ENCODE measurements at places on chromosomes 2 and 18.
A peak's percentile ranks its signal among the peaks of the same experiment; 100 is the strongest.

DNA sequence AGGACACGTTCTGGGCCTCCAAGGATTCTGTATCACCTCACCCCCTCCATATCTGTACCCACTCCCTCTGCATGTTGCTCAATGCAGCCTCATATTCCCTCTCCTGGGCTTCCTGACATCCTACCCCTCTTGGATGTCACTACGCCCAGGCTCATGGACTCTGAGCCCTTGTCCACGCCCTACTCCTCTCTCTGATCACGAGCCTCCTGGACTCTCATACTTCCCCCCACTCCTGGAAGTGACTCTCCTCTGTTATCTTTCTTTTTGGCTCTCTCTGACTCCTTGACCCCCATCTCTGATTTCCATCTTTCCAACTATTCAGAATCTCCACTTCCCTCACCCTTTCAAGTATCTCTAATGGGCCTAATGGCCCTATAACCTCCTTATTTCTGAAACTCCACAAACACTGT, 2.1 kb downstream of the TMEM198 start:
- no peak for DNase-seq

GRCh38 chr2:86675511-86676015, 44.5 kb upstream of the RMND5A start:
- DNase-seq: no peak

DNA sequence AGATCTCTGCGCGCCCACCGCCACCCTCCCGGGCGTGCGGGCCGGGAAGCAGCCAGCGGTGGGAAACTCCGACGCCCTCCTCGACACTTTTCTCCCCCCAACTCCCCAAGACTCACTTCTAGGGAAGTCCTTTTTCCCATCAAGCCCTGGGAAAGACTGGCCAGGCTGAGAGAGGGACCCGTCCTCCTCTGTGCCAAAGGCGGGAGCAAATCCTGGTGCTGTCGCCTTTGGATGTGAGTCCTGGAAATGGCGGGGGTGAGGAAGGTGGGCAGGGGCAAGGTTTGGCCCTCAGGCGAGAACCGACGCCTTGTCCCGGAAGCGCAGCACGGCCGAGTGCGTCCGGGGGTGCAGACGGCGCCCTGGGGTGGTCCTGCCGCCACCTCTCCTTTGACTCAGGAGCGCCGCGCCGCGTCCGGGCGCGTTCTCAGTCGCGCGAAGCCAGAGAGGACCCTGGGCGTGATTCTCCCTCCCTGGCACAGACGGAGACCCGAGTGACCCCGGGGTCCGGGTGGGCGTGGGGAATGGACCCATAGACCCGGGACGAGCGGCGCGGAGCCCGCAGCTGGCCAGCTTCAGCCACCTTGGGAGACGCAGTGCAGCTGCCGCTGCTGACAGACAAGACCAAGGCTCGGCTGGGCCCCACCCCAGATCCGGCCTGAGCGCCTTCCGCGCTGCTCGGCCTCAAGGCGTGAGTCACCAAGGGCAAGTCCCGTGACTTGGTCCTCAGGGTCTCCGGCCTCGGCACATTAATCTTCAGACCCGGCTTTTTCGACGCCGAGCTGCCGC, 3.5 kb upstream of the LBX2 start:
- DNase-seq: peak; percentile 50

DNA sequence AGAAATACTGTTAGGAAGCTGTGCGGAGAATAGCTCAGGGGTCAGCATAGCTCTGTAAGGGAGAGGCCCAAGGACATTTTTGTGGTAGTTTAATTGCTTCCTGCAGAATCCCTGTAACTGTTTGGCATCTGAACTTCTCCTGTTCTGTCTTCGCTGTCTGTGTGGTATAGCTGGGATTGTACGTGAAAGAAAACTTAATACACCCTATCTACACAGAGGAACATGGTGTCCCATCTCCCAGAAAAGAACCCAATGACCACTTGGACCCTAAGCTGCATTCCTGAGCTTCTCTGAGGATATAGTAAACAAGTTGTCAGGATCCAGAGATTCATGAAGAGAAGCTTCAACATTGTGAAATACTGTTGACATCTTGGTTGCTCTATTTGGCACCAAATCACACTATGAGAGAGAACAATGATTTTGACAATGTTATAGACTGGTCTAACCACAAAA, 81.3 kb downstream of the CDC42EP3 start:
- no peak for DNase-seq

DNA sequence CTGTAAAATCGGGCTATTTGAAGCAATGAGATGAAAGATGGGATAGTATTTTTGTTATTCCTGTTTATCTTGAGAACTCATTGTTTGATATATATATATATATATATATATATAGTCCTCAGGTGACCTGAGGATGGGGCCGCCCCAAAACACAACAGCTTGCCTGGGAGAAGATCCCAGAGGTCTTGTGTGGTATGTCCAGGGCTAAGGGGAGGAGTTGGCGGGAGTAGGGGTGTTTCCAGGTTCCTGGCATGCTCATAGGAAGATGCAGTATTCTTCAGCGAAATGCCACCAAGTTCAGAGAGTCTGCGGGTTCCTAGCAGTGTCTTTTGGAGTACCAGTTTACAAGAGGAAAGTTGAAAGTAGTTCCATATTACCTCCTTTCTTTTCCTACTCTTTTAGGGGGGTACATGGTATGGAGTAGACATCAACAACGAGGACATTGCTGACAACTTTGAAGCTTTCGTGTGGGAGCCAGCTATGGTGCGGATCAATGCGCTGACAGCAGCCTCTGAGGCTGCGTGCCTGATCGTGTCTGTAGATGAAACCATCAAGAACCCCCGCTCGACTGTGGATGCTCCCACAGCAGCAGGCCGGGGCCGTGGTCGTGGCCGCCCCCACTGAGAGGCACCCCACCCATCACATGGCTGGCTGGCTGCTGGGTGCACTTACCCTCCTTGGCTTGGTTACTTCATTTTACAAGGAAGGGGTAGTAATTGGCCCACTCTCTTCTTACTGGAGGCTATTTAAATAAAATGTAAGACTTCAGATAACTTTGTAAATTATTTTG, 18.3 kb downstream of the CCT7 start:
- DNase-seq: no peak

DNA sequence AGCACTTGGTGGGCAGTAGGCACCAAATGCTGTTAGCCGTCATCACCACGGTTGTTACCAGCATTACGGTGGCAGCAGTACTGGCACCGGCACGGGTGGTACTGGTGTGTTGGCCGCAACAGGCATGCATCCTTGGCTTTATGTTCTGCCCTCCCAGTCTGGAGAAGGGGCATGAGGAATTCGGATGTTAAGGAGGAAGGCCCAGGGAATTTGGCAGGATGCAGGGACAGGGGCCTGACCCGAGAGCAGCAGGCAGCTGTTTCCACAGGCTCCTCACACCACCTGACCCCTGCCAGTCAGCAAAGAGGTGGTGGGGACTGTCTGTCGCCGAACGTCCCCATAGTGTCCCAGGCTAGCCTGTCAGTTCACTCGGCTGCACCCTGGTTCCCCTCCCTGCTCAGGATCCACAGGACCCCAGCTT, 79.0 kb downstream of the EDAR start:
- DNase-seq: no peak

DNA sequence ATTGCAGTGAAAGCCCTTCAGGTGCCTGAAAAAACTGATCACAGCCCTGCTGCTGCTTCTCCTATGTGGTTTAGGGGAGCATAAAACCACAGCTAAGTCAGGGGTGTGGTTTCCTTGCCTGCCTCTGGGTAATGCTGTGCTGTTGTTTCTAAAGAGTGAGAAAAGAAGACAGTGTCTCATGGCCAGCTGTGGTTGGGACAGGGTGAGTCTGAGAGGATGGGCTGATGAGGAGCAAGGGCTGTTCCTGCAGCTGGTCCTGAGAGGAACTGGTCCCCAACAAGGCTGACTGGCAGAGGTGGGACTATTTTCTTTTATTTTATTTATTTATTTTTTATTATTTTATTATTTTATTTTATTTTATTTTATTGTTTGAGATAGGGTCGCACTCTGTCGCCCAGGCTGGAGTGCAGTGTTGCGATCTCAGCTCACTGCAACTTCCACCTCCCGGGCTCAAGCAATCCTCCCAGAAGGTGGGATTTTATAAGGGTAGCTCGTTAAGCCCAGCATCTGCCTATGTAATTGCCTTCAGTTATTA, 236.7 kb downstream of the FHOD3 start:
- DNase-seq: no peak

- DNase-seq: no peak
Measured at GRCh38 chr2:5692561-5693286, 540 bp downstream of the SOX11 start.

DNA sequence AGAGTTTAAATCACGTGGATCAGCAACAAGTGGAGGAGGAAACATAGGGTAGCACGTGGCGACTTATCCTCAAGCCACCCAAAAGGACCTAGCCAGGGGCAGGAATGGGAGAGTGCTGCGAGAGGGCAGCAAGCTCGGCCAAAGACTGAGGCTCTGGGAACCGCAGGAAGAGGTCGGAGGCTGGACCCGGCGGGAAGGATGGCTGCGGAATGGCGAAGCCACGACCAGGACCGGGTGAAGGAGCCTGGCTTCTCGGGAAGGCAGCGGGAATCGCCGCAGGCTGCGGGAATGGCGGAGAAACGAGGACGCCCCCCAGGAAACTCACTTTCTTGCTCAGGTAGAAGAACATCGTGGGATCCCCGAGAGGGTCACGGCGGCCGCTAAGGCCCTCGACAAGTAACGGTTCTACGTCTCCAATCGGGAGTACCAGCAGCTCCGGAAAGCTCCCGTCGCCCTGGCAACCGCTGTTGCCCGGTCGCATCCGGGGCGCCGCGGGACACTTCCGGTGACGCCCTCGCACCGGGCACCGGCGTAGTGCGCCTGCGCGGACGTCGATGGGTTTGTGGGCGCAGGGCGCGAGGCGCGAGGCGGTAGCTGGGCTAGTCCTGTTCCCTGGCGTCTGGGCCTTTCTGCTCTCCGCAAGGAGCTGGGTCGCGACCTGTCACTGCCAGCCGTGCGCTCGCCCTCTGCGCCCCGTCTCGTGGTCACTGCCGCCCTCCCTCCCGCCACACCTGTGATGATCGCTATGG, at the start of gene WDR35:
TSS of gene WDR35 (minus strand) at position 439 of the 749 bp plus-strand sequence. CDS start at position 349, 90 bp downstream.
- peak; percentile 89 for DNase-seq

GRCh38 chr2:234125451-234126145, 75.1 kb downstream of the SPP2 start:
- DNase-seq: no peak

Measured in stimulated activated CD8-positive, alpha-beta memory T cell treated with anti-CD3 and anti-CD28 coated beads, Interleukin-4, amount 100 ng/mL, for 24 hours (primary cell).